ENCODE measurements at places on chromosomes 11 and 22. TPM values are rescaled to one million over a fixed set of nuclear protein-coding genes. Genes with fewer than 3 reads are reported as not detected.

DNA sequence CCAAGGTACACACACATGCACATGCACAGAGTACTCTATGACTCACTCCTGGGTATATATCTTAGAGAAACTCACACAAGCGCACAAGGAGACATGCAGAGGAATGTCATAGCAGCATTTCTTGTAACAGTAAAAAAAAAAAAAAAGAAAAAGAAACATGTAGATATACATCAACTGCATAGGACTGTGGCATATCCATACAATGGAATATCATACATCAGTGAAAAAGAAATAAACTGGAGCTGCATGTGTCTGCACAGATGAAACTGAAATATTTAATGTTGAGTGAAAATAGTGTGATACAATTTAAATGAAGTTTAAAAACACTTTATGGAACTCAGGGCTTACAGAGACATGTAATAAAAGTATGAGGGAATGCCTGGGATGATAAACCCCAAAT is 46.4 kb downstream of the SYT13 start:
- DNase-seq = no peak

WBP2NL gene
- 3.7 TPM for total RNA-seq

KCNK7 gene
- 1.2 TPM for total RNA-seq

TTLL12 gene
- 69.6 TPM for total RNA-seq

RNF214 gene
- 20.0 TPM for total RNA-seq

Data from Calu3 (cell line).